ENCODE measurements at places on chromosomes 1 and 21.

DNA sequence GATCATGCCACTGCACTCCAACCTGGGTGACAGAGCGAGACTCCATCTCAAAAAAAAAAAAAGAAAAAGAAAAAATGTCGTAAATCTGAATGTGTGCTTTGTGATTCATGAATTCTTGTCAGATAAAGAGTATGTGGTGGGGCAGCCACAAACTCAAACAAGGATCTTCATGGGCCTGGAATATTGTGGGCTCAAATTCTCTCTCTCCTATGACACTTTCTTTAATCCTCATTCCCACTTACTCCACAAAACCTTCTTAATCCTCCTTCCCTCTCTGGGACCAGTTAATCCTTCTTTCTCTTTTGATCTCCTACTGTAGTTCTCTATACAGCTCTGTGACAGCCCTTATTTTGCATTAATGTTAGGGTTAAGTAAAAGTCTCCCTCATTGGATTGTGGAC is 112.3 kb downstream of the AK5 start:
- DNase-seq = no peak

DNA sequence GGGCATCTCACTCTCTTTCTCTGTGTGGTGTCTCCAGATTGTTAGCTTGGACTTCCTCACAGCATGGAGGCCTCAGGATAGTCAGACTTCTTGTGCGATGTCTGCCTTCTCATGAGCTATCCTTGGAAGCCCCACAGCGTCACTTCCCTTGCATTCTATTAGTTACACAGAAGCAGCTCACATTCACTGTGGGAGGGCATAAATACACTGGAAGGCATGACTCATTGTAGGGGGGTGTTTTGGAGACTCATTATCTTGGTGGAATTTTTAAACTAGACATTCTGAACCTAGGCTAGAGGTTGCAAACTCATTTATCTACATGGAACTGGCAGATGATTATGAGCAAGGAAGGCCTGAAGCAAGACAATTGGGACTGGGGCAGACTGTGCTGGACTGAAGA is 21.4 kb upstream of the FASLG start:
- no peak for DNase-seq

DNA sequence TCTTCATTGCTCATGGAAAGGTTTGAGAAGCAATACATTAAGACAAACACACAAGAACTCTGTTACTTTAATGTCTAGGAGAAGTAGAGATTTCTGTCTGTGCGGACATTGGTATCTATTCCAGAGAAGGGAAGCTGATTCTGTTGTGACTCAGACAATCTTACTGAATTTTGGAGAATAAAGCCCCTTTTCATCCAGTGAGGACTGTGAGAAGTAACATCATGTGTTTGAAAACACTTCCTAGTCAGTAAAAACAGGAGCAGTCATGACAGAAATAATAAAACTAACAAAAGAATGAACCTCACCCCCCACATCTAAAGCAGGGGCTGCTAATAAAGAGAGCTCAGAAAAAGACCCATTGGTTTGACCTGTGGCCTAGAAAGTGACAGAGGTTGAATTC is 46.6 kb downstream of the NEK7 start:
- DNase-seq = no peak

GRCh38 chr21:38804789-38805327 is 871 bp upstream of the ETS2 start:
- no peak for DNase-seq

GRCh38 chr1:3467096-3468036 is 12.9 kb downstream of the ARHGEF16 start:
- no peak for DNase-seq

Data from stimulated activated CD4-positive, alpha-beta T cell treated with anti-CD3 and anti-CD28 coated beads, Interleukin-1b, Interleukin-23, amount 100 ng/mL, for 1 hour (primary cell).